CD4-positive, alpha-beta T cell treated with Interleukin-4 for 1 hour (primary cell): ENCODE measurements at places on chromosomes 1 and 21.

- no peak for DNase-seq
Observed at GRCh38 chr1:165849353-165850133, 22.1 kb downstream of the UCK2 start.

- DNase-seq: no peak
Observed at GRCh38 chr1:31667065-31667785, 22.5 kb upstream of the PEF1 start.

GRCh38 chr1:109542657-109543056 lies 3.0 kb downstream of the GPR61 start:
- DNase-seq: no peak

GRCh38 chr1:196309386-196309785 lies 298.9 kb downstream of the KCNT2 start:
- no peak for DNase-seq

DNA sequence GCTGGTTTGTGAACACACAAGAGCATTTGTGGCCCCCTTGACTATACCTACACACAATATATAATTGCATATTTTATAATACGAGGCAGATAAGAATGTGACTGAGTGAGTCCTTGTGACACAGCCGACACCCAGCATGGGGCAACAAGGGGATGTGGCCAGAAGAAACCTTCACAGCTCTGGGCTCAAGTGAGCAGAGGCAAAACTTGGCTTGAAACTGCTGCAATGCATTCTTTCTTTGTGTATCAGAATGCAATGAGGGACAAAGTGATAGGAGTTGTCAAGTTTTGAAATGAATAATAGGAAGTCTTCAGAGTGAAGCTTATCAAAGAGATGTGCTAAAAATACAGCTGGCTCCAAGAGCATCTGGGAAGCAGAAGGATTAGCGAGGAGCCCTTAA lies 124.0 kb upstream of the C8B start:
- no peak for DNase-seq

DNA sequence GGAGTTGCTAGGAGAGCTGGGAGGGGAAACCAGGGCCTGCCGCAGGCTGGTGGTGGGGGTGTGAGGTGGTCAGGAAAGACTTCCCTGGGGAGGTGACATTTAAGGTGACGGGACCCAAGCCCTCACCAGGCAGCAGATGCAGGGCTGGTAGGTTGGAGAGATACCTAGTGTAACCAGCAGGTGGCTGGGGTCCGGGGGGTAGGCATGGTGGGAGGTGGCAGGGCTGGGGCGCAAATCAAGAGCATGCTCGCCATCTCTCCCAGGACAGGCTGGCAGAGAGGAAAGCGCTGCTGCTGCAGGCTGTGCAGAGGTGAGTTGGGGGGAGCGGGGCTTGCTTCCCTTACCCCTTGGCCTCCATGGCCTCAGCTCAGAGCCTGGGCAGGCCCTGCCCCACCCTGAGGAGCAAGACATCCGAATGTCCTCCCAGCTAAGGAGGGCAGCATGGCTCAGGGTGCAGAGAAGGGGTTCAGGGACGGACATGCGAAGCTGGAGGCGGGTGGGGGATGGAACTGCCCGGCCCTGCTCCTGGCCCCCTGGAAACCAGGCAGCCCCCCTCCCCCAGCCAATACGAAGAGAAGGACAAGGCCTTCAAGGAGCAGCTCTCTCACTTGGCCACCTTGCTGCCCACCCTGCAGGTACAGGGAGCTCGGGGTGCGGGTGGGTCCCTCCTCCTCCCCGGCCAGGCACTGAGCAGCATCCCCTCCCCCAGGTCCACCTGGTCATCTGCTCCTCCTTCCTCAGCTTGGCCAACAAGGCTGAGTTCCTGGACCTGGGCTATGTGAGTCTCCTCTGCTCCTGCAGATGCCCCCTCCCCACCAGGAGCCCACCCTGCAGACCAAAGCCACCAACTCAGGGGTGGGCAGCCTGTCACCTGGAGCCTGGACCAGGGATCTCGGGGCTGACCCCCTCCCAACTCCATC lies 4.0 kb downstream of the RNF207 start:
- no peak for DNase-seq

DNA sequence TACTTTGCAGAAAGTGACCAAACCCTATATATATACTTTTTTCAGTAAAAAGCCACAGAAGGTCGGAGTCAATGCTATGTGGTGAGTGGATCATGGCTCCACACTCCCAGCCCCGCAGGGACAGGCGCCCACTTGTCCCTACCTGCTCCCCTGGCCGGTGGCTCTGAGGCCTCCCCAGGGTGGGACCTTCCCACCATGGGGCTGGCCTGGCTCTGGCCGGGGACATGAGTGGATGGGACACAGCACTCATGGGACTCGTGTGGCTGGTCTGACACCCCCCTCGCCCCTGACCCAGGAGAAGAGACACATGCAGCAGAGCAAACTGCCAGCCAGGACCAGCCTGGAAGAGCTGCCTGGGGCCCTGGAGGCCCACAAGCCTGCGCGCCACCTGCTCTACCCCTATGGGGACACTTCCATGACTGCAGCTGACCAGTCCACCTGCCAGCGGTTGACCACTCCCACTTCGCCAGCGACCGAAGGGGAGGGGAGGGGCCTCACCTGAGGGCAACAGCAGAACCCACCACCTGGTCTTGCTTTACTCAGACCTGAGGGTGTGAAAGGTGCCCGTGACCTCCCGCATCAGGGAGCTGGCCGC lies 2.2 kb downstream of the SPATC1L start:
- DNase-seq: no peak

GRCh38 chr1:53153752-53154151 lies 11.3 kb upstream of the SLC1A7 start:
- no peak for DNase-seq

DNA sequence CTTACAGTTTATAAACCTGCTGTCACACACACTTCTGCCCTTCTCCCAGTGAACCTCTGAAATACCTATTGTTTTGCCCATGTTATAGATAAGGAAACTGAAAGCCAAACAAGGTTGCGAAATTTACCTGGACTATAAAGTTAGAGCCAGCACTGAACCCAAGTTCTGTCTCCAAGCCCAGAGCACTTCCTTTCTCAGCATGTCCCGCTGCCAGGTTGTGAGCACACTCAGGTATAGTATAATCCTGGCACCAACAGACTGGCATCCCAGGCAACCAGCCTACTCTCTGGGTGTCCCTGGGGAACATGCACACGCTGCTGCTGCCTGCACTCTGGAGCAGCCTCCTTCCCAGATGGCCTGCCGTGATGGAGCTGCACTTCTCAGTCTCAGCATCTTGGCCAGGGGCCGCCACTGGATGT lies 45.1 kb downstream of the PGBD5 start:
- DNase-seq: no peak

GRCh38 chr21:42492201-42492600 lies 3.8 kb downstream of the RSPH1 start:
- DNase-seq: no peak

GRCh38 chr1:192474080-192474683 lies 101.4 kb upstream of the RGS1 start:
- DNase-seq: no peak

DNA sequence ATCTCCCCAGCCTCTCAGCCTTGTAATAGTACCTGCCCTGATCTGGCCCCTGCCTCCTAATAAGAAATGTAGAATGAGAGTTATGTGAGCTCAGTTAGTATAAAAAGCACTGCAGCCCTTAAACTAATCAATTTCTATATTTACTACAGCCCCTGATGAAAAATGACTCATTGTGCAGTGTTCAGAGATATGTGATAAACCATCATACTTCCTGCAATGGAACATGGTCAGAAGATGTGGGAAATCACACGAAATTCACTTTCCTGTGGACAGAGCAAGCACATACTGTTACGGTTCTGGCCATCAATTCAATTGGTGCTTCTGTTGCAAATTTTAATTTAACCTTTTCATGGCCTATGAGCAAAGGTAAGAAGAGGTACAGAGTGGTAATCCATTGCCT lies 176.8 kb upstream of the PDE4B start:
- DNase-seq: no peak

DNA sequence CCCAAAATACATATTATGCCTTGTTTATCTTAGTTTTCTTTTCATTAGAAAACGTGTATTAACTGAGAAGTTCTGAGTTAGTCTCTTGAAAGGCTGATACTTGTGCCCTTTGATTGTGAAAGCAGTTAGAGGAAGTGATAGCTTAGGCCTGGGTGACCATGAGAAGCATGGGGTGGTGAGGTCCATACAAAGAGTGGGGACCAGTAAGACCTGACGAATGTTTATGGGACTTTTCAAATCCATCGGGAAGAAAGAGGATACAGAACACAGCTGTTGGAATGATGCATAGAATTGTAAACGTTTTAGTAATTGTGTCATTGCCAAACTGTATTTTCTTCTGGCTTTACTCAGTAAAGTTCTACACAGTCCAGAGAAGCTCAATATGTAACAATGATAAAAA lies 259.8 kb downstream of the LMO4 start:
- peak; percentile 12 for DNase-seq

GRCh38 chr1:192980856-192981255 lies 78.3 kb downstream of the UCHL5 start:
- no peak for DNase-seq

DNA sequence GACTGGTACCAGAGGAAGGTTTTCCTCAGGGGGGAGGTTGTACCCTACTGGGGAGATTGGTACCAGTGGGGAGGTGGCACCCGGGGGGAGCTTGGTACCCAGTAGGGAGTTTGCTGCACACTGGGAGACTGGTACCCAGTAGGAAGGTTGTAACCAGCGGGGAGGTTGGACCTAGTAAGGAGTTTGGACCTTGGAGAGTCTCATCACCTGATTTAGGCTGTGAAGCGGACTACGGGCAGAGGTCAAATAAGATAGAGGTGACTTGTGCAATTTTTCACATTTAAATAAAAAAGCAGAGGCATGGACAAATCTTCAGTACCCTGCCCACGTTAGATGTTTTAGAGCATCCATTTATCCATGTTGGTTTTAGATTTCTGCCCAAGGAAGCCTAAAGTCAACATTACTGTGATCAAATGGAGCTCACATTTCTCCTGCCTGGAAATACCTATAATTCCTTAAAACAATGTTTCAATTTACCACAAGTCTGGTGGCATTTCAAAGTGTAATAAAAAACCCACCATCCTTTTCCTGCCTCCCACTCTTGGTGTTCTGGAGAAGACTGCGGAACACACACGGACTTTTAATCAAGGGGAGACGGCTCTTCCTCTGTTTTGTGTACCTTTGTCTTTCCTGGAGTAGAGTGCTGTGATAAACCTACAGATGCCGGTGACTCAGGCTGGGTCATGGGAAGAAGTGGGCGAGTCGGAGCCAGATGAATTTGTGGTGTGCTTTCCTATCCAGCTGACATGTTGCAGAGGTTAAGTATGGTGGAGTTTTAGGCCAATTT lies 36.2 kb upstream of the MRPS6 start:
- no peak for DNase-seq

GRCh38 chr1:43366601-43367025 lies 1.2 kb downstream of the ELOVL1 start:
- DNase-seq: no peak

DNA sequence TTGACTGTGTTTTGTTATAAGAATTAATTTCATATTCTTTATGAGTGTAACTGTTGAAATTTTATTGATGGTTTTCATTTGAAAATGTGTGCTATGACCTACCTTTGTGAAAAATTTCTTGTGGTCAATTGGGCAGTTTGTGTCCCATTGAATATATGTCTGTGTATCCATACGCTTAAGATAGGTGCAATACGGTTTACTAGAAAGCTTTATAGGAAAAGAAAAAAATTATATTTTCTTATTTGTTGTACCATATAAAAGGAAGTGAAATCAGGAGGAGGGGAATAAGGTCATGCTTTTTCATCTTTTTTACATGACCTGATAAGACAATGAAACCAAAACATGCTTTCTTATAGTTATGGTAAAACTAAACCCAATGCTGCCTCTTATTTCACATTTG lies 807.7 kb downstream of the USP25 start:
- no peak for DNase-seq

DNA sequence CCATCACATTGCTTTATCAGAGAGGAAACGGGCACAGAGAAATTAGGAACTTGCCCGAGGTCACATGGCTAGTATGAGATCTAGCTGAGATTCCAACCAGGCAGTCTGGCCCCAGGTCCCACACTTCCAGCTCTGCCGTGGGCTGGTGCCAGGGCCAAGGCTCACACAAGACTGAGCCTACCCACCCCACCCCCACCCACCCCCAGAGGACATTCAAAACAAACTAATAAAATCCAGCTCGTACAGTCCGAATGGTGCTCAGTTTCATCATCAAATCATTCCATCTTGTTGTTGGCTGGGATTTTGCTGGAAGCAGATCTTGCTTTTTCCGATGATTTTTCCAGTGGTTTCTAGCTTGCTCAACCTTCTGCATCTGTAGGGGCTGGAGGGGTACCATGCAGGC lies 27.9 kb downstream of the MATN1 start:
- no peak for DNase-seq

GRCh38 chr1:8232036-8232757 lies 85.7 kb upstream of the SLC45A1 start:
- DNase-seq: no peak

DNA sequence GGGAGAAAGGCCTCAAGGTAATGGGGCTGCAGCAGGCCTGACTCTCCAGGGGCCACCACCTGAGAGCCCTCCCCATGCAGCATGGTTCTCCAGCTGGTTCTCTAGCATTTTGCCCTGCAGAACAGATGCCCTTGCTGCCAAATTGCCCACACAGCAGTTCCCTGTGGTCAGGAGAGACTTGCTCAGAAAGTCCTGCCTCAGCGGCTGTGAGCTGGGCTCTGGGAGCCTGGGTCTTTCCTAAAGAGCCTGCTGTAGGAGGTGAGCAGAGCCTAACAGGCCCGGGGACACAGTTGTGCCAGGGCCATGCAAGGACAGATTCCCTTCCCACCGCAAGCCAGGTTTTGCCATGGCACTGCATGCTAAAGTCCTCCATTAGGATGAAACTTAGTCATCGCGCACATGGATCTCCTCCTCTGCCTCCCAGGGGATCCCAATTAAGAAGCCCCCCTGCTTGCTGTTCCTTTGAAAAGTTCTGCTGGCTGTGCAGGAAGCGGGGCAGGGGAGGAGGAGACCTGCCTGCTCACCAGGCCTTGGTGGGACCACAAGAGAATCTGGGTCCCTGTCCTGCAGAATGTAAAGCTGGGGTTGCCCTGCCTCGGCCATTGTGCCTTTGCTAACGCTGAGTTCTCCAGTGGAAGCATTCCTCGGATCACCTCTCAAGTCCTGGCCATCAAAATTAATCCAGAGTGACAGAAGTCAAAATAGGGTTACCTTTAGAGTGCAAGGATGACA lies 21.4 kb downstream of the TEX35 start:
- DNase-seq: no peak

- no peak for DNase-seq
Observed at GRCh38 chr1:233503366-233503954, 110.4 kb upstream of the KCNK1 start.
